Effector CD8-positive, alpha-beta T cell (primary cell): ENCODE measurements at places on chromosomes 11 and 22.

- no peak for DNase-seq
Observed at GRCh38 chr11:90476442-90477007, 253.7 kb upstream of the CHORDC1 start.

DNA sequence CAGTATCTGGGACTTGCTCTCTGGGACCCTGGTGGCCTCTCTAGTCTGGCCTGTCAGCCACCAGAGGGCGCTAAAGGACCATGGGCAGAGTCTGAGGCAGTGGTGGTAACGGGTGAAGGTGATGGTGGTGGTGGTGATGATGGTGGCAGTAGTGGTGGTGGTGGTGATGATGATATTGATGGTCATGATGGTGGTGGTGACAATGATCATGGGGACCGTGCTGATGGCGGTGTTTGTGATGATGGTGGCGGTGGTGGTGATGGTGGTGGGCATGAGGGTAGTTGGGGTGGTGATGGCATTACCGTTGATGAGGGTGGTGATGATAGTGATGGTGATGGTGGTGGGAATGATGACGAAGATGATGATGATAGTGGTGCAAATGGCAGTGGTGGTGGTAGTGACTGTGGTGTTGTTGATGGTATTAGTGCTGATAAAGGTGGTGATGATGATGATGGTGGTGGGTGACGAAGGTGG, 16.0 kb downstream of the TRPM5 start:
- DNase-seq = peak; percentile 87

GRCh38 chr11:61131186-61131585, 28.9 kb downstream of the CD5 start:
- no peak for DNase-seq

GRCh38 chr22:31229402-31230079, 17.4 kb downstream of the LIMK2 start:
- DNase-seq = no peak

DNA sequence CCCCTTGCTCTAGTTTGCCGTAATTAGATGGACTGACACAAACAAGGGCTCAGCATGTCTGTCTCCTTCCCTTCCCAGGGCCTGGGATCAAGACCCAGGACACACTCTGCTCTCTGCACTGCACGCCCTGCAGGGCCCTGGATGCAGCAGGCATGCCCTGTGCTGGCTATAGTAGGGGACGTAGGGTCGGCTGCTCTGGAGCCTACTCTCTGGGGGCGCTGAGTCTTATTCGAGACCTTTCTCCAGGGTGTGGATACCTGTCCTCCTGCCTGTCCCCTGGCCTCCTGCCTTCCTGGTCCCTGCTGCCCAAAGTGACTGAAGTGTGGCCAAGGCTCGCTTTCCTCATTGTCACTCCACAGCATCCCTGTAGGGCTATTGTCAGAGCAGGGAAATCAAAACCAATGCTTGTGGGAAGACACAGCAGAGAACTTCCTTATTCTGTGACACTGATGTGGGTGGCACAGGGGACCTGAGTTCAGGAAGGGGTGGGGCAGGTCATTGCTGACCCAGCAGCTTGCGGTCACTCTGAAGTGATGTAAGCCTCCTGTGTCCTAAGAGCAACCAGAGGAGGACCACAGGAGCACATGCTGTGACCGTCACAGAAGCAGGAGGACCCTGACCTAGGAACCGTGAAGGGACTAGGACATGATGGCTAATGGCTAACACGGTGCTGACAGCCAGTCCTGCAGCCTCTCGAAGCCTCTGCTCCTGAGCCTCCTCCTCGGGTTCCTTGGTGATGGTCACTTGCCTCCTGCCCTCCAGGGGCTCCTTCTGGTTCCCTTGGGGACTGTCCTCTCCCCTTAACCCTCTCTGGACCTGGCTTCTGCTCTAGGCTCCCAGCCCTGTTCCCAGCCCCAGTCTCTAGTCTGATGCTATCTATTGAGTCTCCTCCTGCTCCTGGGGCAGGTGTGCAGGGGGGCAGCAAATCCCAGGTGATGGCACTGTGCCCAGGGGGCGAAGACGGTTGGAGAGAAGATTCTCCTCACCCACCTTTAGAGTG, 10.3 kb downstream of the APOBEC3A start:
- no peak for DNase-seq

DNA sequence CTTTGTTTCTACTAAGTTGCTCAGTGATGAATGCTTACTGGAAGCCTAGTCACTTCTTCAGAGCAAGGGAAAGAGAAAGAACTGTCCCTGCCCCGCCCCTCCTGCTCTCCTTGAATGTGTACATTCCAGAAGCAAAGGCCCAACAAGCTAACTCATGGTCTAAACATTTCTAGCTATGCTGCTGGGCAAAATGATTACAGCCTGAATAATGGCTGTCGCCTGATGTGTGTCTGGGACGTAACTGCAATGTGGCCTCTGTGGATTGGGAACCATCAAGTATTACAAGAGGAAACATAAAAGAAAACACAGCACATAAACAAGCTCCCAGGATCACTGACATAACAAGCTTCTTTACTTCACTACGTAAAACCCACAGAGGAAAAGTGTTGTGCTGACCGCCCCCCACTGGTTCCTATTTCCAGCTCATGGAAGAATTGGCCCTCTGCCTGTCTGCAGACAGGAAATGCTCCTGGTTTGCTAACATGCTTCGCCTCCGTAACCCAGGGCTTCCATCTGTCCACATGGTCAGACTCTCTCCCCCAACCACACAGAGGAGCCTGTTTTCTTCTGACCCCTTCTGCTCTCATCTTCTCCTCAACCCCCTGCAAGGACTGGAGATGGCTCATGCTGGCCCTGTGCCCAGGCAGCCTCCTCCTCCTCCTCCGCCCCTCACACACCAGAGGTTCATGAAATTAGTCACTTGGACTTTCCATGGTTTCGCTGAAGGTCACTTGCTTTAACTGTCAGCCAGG, 187.2 kb downstream of the MAML2 start:
- DNase-seq = no peak
